ENCODE measurements at places on chromosomes 7 and 10.

GRCh38 chr7:1054861-1055450 lies 10.6 kb downstream of the GPR146 start:
- no peak for DNase-seq

GRCh38 chr7:70764701-70765208 lies 367.2 kb upstream of the GALNT17 start:
- DNase-seq: no peak

DNA sequence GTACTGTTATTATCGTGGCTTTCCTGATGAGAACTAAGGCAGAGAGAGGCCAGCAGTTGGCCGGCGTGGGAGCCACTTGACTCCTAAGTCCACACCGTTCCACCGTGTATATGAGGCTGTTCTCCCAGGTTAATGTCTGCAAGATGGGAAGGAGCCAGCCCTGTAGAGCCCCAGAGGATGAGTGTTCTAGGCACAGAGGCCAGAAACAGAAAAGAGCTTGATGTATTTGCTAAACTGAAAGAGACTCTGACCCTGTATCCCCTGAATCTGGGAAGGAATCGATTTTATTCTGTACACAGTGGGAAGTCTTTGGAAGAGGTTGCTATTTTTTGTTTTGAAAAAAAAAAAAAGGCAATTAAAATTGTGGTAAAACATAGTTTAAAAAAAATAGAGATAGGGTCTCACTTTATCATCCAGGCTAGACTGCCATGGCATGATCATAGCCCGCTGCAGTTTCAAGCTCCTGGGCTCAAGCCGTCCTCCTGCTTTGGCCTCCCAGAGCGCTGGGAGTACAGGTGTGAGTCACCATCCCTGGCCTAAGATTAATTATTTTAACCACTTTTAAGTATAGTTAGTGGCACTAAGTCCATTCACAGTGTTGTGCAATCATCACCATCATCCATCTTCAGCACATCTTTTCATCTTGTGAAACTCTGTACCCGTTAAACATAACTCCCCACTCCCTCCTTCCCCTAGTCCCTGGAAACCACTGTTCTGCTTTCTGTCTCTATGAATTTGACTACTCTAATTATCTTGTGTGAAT lies 348.8 kb downstream of the SDK1 start:
- DNase-seq: no peak

GRCh38 chr7:36570528-36571189 lies 153.6 kb downstream of the AOAH start:
- no peak for DNase-seq

- no peak for DNase-seq
Observed at GRCh38 chr10:110540031-110540430, 27.5 kb upstream of the SMC3 start.

DNA sequence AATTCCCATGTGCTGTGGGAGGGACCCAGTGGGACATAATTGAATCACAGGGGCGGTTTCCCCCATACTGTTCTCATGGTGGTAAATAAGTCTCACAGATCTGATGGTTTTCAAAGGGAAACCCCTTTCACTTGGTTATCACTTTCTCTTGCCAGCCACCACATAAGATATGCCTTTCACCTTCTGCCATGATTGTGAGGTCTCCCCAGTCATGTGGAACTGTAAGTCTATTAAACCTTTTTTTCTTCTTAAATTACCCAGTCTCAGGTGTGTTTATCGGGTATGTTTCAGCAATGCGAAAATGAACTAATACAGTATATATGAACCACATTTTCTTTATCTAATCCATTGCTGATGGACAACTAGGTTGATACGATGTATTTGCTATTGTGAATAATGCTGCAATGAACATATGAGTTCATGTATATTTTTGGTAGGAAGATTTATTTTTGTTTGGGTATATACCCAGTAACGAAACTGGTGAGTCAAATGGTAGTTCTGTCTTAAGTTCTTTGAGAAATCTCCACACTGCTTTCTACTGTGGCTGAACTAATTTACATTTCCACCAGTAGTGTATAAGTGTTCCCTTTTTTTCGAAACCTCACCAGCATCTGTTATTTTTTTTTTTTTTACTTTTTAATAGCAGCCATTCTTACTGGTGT lies 70.0 kb upstream of the HGF start:
- DNase-seq: no peak

GRCh38 chr10:30719832-30720231 lies 90.3 kb upstream of the LYZL2 start:
- no peak for DNase-seq

DNA sequence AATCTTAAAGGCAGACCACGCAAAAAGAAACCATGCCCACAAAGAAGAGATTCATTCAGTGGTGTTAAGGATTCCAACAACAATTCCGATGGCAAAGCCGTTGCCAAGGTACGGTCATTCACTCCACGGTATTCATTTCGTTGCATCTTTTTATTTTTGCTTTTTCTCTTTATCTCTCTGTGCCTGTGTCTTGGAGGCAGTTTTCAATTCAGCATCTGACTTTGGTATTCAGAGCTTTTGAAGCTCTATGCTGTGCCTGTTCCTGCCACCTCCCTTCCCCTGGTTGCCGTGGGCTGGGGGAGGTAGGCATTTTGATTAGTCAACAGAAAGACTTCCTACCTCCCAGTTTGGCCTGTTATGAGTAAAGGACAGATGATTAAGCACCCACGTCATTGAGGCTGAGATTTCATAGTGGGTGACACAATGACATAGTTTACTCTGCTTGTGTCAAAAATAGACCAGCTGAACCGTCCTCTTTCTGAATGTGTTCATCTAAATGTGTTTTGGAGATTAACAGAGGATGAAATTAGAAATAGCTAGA lies 149.5 kb downstream of the ARID5B start:
- DNase-seq: no peak

DNA sequence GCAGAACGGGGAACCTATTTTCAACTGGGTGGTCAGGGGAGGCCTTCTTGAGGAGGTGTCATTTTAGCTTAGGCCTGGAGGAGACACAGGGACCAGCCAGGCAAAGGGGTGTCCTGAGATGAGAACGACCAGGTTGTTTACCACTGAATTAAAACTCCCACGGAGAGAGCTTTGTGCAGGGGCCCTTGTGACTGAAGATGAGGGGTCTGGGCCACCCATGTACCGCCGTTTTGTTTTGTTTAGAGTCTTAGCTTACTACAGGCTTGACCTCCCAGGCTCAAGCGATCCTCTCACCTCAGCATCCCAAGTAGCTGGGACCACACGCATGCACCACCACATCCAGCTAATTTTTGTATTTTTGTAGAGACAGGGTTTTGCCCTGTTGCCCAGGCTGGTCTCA lies 80.4 kb downstream of the FAM171A1 start:
- no peak for DNase-seq

DNA sequence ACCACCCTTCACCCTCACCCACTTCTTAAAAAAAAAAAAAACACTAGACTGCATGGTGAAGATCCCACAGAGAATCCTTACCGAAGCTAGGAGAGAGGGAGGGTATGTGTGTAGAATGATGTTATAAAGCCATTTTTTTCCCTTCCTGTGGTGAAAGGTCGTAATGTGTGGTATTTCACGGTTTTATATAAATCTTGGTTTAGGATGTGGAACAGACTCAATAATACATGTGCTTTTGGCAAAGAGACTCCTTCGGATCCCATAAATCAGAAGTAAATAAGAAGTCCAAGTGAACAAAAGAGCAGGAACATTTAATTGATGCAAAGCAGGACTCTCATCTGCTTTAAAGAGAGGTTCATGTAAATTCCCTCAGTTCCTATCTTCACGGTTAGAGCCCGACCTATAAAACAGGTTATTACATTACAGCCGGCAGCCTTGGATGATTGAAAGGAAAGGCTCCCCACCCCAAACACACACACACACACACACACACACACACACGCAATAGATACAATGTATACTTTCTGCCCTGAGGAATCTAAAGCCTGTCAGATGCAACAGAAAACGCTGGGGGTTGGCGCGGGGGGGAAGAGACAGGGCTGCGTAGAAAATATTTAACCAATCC lies 8.8 kb downstream of the DLX5 start:
- no peak for DNase-seq

DNA sequence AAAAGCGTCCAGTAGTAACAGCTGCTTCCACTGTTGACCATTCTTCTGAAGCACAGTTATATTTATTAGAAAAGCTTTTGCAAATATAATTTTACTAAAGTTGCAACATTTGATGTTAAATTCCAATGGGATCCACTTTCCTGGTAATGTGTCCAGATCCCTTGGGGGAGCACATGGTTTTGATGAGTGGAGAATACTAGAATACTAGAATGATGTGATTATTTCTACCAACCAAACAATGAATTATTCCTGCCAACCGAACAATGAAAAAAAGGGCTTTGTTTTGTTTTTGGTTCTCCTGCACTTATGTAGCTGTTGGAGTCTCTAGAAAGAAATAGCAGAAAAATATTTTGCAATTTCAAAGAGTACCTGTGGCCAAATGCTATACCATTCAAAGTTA lies 59.1 kb downstream of the BPGM start:
- no peak for DNase-seq

GRCh38 chr7:108973075-108973474 lies 403.4 kb downstream of the DNAJB9 start:
- peak; percentile 46 for DNase-seq

GRCh38 chr10:69858201-69858600 lies 56.5 kb downstream of the COL13A1 start:
- DNase-seq: no peak

GRCh38 chr10:110268971-110269370 lies 35.7 kb downstream of the SMNDC1 start:
- no peak for DNase-seq

GRCh38 chr7:70630440-70630817 lies 501.5 kb upstream of the GALNT17 start:
- DNase-seq: no peak

- no peak for DNase-seq
Observed at GRCh38 chr10:36224431-36224985, 582.4 kb upstream of the FZD8 start.

DNA sequence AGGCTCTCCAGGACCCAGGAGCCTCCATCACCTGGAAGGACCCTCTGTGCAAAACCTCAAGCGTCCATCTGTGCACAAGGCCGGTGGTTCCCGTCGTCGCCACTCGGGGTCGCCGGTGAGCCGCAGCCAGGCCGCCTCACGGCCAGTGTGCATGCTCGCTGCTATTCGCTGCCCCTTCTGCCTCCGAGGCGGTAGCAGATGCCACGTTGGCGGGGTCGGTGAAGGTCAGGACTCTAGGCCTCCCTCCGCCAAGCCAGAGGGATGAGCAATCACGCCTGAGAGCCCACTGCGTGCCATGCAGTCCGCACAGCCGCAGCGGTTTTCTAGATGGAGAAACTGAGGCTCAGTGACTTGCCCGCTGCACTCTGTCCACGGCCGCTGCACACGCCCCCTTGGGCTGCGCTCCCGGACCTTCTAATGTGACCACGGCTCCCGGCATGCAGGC lies 5.7 kb downstream of the UPK3B start:
- DNase-seq: no peak

GRCh38 chr7:132683896-132684690 lies 107.8 kb upstream of the PLXNA4 start:
- DNase-seq: no peak

GRCh38 chr7:125347269-125347668 lies 417.6 kb upstream of the POT1 start:
- no peak for DNase-seq

GRCh38 chr10:98349508-98349922 lies 65.5 kb downstream of the PYROXD2 start:
- no peak for DNase-seq

GRCh38 chr10:60043561-60044241 lies 137.3 kb upstream of the CCDC6 start:
- DNase-seq: no peak

DNA sequence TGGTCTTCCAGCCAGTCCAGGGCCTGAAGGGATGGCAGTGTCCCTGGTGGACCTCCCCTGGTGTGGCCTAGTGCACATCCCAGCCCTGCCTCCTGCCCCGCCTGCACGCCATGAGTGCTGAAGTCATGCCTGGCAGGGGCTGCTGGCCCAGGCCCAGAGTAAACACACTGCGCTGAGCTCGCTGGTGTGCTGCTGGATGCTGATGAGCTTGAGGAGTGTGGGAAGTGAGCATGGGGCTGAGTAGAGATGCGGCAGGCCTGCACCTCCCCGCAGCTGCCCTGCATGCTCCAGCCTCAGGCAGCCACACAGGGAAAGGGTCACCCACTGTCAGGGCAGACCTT lies 43.2 kb downstream of the HTRA1 start:
- DNase-seq: no peak

- no peak for DNase-seq
Observed at GRCh38 chr7:129773328-129773731, 161.8 kb downstream of the NRF1 start.

DNA sequence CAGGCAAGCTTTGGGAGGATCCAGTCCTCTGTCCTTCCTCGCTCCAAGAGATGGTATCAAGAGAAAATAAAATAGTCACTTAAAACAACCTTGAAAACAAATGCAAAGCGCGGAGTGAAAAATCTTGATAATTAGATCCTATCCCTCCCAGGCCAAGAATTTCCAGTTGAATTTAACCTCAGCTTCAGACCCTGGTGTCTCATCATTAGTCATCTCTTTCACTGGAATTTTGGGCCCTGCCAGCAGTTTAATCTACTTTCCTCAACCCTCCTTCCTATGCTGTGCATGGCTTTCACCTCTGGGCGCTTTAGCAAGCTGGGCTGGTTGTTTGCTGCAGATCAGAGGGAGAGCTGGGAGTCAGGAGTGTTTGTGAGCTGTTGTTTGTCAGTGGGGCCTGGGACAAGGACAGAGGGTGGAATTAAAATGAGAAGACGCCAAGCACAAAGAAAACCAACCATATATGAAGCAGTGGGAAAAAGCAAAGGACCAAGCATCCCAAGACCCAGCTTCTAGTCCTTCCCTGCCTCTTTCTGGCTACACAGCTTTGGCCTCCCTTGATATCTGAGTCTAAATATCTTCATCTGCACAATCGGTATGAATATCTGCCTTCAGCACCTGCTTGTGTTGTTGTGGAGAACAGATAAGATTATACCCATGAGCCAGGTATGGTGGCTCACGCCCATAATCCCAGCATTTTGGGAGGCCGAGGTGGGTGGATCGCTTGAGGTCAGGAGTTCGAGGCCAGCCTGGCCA lies 13.5 kb downstream of the MYOF start:
- no peak for DNase-seq

GRCh38 chr7:83921941-83922607 lies 272.5 kb downstream of the SEMA3A start:
- DNase-seq: no peak

DNA sequence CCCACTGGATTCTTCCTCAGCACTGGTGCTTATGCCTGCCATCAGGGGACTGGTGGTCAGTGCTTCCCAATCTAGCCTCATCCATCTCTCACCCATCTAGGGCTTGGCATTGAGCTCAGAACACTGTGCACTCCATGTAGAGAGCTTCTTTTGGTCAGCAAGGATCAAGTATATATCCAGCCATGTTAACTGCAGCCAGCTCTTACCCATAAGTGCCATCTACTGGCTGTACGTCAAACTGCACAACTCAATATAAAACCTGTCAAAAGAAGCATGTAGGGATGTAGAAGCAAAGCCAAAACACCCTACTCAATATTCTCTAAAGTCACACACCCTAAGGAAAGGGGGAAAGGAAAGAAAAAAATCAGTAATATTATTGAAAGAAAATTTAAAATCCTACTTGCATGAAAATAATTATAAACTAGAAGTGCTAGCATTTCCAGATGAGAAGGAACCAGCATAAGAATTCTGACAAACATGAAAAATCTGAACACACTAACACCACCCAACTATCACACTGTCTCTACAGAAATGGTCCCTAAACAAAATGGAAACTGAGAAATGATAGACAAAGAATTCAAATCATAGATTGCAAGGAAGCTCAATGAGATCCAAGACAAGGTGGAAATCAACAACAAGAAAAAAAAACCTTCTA lies 531.1 kb upstream of the STEAP1 start:
- peak; percentile 59 for DNase-seq

GRCh38 chr7:128459394-128459878 lies 3.8 kb downstream of the HILPDA start:
- DNase-seq: peak; percentile 81

All from neural progenitor cell (in vitro differentiated cells).